ENCODE measurements at places on chromosomes 2 and 18. TPM values are rescaled to one million over a fixed set of nuclear protein-coding genes. Genes with fewer than 3 reads are reported as not detected.

DNA sequence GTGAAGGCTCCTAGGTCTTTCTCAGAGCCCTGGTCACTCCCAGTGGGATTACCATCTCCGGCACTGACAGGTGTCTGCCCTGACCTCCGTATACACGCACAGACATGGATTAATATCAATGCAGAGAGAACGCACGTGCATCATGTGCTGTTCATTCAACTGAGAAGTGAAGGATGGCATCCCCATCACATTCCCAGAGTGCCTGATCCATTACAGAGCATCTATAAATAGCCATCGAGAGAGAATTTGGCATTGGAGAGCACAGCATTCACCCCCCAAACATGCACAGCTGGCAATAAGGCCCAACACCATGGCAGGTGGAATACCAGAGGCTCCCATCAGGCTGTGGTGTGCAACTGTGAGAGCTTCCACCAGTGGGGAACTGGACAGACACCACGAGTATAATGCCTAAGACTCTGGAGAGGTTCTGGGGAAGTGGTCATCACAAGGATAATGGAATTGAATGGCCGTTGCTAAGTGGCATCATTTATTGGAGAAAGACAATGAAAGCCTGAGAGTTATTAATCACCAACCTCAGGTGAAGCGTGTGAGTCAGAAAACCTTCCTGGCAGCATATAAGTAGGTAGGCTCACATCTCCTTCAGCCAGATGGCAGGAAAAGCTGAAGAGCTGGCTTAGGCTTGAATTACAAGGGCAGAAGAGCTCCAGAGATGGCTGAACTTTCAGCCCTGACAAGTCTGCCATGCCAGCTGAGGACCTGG is 244.5 kb upstream of the ID2 start:
- H3K27ac ChIP-seq: no peak overlapping the region
- H3K36me3 ChIP-seq: no peaks in the 10 kb centered on the region
- no peak for DNase-seq

GRCh38 chr2:106065983-106066820 is 127.9 kb downstream of the UXS1 start:
- no peaks in the 10 kb centered on the region for H3K4me1 ChIP-seq
- DNase-seq: no peak
- no peak overlapping the region for H3K27ac ChIP-seq
- no peak overlapping the region for H3K4me3 ChIP-seq
- no peaks in the 10 kb centered on the region for H3K27me3 ChIP-seq

DNA sequence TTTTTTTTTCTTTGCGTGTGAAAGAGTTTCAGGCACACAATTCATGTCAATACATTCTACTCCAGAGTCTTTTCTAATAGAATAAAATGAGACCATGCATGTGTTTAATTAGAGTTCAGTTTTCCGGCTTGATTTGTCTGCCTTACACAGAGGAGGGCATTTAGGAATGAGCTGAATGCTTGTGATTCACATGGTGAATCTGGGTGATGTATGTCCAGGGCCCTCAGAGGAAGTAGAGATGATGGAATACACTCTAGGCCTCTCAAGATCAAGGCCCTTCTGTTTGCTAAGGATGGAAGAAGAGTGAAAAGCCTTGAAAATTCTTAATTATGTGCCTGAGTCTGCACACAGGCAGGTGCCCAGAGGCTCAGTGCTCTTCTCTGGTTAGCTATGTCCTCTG is 71.0 kb upstream of the CYRIA start:
- H3K4me1 ChIP-seq: no peaks in the 10 kb centered on the region
- no peak overlapping the region for H3K4me3 ChIP-seq
- no peak overlapping the region for H3K27ac ChIP-seq
- H3K27me3 ChIP-seq: no peaks in the 10 kb centered on the region
- DNase-seq: no peak
- H3K36me3 ChIP-seq: no peaks in the 10 kb centered on the region

DNA sequence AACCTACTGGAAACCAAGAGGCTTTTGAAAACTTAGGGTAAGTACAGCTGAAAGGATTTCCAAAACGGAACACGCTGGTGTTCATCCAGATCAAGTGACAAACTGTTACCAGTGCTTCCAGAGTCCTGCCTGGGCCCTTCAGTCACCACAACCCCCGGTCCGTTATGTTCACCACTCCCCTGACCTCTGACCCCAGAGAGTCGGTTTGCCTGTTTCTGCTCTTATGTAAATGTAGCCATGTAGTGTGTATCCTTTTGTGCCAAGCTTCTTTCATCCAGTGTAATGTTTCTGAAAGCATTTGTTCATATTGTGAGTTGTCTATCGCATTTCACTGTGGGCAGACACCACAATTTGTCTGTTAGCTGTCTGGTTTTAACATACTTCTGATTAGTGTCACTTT is 217.5 kb downstream of the NCK2 start:
- H3K36me3 ChIP-seq: no peaks in the 10 kb centered on the region
- no peak overlapping the region for H3K27ac ChIP-seq
- no peak overlapping the region for H3K4me3 ChIP-seq
- no peaks in the 10 kb centered on the region for H3K27me3 ChIP-seq
- H3K4me1 ChIP-seq: no peaks in the 10 kb centered on the region
- DNase-seq: no peak

DNA sequence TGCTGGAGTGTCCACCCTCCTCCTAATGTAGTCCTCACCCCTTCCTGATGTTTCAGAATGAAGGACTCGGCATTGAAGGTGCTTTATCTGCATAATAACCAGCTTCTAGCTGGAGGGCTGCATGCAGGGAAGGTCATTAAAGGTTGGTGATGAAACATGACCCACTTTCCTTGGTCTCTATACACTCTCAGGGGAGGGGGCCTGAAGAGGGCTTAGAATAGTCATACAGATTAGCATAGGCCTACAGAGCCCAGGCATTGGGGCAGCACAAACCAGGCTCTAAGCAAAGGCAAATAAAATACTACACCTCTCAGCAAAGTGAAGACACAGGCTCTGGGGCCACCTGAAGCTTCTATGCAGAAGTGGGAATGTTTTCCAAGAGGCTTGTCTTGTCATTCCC is 1.8 kb downstream of the IL36RN start:
- H3K4me3 ChIP-seq: no peak overlapping the region
- no peaks in the 10 kb centered on the region for H3K36me3 ChIP-seq

DNA sequence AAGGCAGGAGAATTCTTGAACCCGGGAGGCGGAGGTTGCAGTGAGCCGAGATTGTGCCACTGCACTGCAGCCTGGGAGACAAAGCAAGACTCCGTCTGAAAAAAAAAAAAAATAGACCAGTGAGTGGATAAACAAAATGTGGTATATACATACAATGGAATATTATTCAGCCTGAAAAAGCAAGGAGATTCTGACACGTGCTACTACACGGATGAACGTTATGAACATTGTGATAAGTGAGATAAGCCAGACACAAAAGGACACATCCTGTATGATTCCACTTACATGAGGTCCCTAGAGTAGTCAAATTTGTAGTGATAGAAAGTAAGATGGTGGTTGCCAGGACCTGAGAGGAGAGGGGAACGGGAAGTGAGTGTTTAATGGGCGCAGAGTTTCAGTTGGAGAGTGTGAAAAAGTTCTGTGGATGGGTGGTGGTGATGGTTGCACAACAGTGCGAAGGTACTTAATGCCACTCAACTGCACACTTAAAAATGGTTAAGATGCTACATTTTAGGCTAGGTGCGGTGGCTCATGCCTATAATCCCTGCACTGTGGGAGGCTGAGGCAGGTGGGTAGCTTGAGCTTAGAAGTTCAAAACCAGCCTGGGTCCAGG is 38.3 kb downstream of the NIFK start:
- H3K27ac ChIP-seq: no peak overlapping the region
- no peak overlapping the region for H3K4me3 ChIP-seq
- no peaks in the 10 kb centered on the region for H3K36me3 ChIP-seq
- DNase-seq: no peak
- H3K27me3 ChIP-seq: no peaks in the 10 kb centered on the region

GRCh38 chr2:36695746-36696415 is 626 bp upstream of the VIT start:
- no peak overlapping the region for H3K4me3 ChIP-seq
- no peaks in the 10 kb centered on the region for H3K36me3 ChIP-seq
- peaks cover 31% of the 10 kb centered on the region for H3K4me1 ChIP-seq

EPHA4 gene
- total RNA-seq: 2.7 TPM

CD8B2 gene
- not detected for total RNA-seq

CCDC74B gene
- 7.2 TPM for total RNA-seq

RAD51AP2 gene
- not detected for total RNA-seq

GPBAR1 gene
- not detected for total RNA-seq

NDC80 gene
- 69.6 TPM for total RNA-seq

CSRNP3 gene
- not detected for total RNA-seq

NT5C1B gene
- not detected for total RNA-seq

PDE1A gene
- not detected for total RNA-seq

Data from SJSA1 (cell line).